ENCODE measurements at places on chromosomes 4 and X.

DNA sequence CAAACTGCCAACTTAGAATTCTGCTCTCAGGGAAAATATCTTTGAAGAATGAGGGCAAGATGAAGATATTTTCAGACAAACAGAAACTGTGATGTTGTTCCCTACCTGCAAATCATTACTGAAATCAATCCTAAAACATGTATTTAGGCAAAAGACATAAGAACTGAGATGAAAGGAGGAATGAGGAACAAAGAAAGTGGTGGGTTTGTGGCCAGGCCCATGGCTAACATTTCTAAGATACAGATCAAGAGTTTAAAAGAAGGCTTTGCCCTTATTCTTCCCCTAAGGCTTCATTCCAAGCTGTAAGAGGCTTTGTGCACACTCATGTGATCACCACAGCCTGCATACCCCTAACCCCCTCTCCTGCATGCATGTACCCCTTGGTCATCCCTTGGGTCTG lies 46.5 kb downstream of the ADGRG2 start:
- no peak for DNase-seq

- no peak for DNase-seq
Measured at GRCh38 chr4:93116624-93117023, 711.9 kb upstream of the ATOH1 start.

DNA sequence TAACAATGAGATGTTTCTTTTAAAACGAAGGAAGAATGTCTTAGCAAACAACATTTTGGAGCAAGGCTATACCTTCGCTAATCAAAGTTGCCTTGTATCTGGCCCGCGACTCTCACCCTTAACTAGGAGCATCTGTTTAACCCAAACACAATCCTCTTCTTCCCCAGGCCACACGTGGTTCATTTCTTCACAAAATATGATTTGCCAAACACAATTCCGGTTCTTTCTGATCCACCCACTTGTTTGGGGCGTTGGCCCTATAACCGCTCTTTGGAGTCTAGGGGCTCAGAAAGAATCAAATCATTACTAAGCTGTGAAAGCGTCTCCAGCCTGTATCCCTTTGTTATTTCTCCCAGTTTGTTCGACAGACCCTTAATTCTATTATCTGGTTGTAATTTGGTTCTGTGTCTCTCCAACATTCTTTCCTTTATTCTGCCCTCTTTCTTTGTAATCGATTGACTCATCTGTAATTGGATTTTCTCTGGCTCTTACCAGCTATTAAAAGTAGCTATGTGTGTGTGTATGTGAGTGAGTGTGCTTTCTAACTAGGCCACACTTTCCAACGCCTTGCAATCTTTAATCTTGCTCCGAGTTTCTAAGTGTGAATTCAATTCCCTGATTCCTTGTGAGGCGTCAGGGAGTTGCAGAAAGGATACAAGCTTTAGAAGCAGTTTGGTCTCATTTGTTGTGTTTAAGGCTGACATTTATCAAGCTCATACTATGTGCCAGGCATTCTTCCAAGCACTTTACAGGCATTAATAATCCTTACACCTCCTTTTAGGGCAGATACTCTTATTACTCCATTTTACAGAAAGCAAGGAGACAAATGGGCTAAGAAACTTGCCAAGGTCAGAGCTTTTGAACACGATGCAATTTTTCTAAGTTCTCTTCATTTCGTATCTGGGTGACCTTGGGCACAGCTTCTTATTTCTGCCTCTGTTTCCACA lies 138.6 kb upstream of the CPEB2 start:
- no peak for DNase-seq

DNA sequence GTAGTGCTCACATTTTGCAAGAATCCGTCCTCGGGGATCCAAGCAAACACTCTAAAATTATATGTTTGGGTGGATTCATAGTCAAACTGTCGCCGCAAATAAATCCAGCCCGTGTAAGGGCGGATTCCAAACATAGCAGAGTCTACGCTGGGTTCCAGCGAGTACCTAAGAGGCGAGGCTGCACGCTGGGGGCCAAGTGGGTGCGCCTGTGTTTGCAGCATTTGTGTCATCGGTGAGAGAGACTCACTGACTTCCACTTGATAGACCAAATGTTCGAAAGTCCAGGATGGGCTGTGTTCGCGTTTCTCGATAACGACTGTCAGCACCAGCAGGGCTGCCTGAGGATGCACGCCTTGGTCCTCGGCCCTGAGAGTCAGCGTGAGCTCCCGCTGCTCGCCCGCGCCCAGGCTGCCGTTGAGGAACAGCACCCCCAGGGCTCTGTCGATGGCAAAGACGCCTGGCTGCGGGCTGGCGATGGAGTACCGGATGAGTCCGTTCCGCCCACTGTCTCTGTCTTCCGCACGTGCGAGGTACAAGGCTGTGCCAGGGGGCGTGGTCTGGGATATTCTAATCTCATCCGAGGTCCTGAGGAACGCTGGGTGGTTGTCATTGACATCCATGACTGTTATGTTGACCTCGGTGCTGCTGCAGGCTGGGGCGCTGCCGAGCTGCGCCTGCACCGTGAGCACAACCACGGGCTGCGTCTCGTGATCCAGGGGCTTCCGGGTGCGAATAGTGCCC lies 158.7 kb downstream of the DCHS2 start:
- DNase-seq = peak; percentile 14

- DNase-seq = no peak
Measured at GRCh38 chrX:19156186-19156585, 33.9 kb upstream of the ADGRG2 start.

DNA sequence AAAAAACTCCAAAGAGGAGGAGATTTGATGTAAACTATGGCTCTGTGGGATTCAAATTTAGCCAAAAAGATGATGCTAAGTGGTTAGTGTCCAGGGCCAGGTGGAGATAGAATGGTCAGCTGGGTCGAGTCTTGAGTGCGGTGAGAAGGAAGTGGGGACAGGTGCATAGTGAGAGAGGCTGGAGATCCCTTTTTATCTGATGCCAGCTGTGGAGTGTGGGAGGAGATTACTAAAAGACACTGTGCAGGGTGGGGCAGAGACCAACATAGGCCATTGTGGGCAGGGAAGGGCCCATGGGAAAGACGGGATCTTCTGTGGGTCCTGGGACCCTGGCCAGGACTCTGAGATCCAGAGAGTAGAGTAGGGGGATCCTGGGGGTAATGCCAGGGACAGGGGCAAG lies 34.6 kb upstream of the LEF1 start:
- DNase-seq = no peak

GRCh38 chrX:106437407-106437806 lies 174.4 kb upstream of the RADX start:
- peak; percentile 33 for DNase-seq

DNA sequence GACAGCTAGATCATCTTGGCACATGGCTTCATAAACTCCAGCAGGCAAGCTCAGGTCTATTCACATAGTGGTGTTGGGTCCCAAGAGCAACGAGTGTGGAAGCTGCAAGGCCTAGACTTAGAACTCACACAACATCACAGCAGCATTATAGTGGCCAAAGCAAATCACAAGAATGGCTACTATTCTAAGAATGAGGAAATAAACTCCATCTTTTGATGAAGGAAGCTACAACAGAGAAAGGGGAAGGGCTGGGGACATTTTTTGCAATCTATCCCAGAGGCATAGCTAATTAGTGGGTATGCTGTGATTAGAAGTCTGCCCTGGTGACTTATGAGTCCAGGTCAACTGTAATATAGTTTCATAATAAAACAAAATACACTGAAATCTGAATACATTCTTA lies 42.9 kb upstream of the TAB3 start:
- DNase-seq = no peak

GRCh38 chr4:176526704-176527103 lies 206.9 kb downstream of the SPCS3 start:
- DNase-seq = no peak

- no peak for DNase-seq
Measured at GRCh38 chr4:166308647-166309046, 435.6 kb downstream of the TLL1 start.

GRCh38 chr4:153426207-153426885 lies 39.8 kb upstream of the TMEM131L start:
- DNase-seq = no peak

DNA sequence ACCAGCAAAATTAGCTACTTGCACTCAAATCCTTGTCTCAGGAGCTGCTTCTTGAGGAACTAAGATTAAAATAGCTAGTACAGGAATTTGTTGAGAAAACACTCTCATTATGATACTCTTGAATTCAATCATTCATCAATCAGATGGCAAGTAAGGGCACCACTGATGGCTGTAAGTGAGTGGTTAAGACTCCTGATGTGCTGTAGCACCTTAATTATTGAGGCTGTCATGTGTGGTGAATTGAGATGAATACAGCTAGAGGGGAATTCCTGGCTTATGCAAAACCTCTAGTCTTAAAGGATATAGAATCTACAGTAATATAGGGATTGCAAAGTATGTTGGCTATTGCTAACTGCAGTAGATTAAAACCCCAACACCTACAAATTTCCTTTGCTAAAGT lies 509.1 kb downstream of the IQCM start:
- no peak for DNase-seq

DNA sequence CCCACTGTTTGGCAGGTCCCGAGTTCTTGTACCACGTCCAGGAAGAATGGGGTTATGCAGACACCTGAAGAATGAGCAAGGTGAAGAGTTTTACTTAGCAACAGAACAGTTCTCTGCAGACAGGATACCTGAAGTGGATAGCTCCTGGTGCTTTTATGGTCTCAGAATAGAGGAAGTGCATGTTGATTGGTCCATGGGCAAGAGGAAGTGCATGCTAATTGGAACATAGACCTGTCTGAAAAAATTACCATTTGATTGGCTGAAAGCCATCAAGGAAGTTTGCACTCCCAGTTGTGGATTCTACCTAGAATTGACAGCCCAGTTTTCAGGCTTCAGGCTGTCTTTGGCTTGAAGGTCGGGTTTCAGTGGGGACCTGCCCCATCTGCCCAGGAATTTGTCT lies 887.5 kb downstream of the FAT4 start:
- DNase-seq = no peak

- no peak for DNase-seq
Measured at GRCh38 chr4:74098427-74098994, 484 bp downstream of the CXCL2 start.

GRCh38 chrX:102745857-102746584 lies 25.5 kb downstream of the GPRASP3 start:
- DNase-seq = no peak

DNA sequence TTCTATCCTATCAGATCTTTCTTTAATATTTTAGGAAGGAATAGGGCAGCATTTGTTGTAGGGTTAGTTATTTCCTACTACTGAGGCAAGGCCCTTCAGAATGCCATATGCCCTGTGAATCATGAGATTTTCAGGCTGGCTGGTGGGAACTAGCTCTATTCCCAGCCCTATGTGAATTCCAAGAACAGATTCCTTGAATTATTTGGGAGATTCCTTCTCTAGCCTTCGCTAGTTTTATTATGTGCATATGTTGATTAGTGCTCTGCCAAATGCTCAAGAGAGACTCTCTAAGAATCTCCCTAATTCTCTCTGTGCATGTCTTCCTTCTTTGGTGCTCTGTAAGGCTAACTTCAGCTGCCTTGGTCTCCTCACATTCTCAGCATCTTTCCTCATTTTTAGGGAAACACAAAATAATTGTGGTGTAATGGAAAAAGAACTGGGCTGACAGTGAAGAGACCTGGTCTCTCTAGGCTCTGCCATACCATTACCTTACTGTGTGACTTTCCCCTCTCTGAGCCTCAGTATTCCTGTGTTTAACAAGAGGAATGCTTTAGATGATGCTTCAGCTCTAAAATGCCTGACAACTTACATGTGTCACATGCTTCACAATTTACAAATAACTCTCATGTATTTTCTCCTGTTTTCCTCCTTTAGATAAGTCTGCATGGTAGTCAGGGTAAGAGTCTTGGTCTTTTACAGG lies 79.7 kb downstream of the VMA21 start:
- DNase-seq = no peak

- DNase-seq = no peak
Measured at GRCh38 chr4:180134091-180134866, 2108.9 kb upstream of the TENM3 start.

GRCh38 chr4:125776146-125776545 lies 461.4 kb downstream of the FAT4 start:
- DNase-seq = no peak

DNA sequence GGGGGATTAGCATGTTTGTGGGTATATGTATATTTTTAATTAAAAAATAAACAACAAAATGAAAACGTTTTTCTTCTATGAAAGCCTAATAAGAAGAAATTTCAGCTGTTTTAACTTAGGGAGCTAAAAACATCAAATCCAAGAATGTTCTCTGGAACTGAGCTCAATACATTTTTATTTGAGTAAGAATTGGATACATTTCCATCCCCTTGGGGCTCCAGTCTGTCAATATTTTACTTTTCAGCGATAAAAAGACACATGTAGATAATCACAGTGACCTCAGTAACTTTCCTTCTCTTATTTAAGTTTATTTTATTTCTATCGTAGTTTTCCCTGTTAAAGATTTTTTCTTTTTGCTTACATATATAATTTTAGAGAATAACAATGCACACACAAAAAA lies 59.3 kb downstream of the ELOVL6 start:
- DNase-seq = no peak

DNA sequence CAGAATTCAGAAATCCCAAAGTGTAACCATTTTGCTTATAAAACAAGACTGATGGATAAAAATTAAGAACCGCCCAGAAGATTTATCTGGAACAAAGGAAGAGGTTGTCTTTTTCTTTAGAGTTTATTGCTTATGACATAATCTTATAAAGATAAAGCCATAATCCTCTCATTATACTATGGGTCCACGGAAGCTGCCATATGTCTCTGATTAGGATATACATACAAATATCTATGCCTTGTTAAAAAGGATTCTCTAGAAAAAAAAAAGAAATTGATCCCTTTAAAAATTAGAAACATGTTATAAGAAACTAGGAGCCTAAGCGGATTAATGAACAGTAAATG lies 70.5 kb downstream of the RELL1 start:
- no peak for DNase-seq

DNA sequence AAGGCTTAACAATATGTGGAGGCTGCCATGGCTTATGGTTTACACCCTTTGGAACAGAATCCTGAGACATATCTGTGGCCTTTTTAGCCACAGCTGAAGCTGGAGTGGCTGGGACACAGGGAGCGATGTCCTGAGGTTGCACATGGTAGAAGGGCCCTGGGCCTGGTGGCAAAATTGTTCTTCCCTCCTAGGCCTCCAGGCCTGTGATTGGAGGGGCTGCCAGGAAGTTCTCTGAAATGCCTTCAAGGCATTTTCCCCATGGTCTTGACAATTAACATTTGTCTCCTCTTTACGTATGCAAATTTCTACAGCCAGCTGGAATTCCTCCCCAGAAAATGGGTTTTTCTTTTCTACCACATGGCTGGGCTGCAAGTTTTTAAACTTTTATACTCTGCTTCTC lies 39.1 kb upstream of the MAGEA8 start:
- DNase-seq = no peak

DNA sequence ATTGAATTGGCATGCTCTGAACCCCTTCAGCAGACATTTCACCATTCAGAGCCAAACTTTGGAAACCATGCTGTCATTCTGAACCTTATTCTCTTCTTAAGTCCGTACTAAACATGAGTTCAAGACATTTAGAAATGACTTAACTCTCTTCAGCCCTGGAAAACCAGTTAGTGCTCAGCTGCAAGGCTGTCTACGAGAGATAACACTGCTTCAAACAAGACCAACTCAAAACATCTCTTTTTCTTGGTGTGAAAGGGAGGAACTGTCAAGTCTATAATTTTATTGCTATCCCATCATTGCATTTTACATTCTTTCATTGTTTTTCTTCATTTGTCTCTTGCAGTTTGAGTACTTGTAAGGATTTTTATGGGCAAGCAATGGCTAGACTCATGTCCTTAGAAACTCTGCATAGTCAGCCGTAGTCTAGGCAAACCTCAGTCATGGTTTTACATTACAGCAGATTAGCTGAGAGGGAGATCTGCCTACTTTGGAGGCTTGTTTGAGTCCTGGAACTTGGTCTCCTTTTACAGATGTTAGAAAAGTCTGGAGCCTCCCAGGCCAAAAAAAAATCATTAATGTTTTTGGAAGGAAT lies 120.6 kb upstream of the JADE1 start:
- no peak for DNase-seq
